ENCODE measurements at places on chromosomes 6 and 20.

GRCh38 chr20:5150226-5151076, 23.6 kb downstream of the CDS2 start:
- no peak for DNase-seq

DNA sequence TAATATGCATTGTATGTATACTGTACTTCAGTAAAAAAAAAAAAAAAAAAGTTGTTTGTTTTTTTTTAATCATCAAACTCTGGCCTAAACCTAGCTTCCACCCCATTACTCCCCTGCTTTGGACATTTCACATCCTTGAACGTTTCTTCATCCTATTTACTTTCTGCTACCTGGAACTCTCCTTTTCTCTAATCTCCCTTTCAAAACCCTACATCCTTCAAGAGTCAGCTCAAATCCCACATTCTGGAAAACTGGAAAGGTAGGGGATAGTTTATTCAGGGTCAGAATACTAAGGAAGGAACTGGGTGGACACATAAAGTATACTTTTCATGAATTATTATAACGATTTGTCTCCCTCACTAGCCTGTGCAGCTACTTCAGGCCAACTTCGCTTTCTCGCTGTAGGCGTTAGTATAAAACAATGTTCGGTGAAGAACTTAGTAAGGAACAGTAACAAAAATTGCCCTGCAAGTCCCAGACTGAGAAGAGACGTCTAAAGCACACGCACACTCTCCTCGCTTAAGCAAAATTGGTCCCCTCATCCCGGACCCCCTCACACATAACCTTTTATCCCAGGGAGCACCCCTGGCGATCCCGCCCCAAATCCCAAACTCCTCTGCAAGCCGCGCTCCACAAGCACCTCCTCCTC, 775 bp downstream of the PIGU start:
- DNase-seq, result no peak

DNA sequence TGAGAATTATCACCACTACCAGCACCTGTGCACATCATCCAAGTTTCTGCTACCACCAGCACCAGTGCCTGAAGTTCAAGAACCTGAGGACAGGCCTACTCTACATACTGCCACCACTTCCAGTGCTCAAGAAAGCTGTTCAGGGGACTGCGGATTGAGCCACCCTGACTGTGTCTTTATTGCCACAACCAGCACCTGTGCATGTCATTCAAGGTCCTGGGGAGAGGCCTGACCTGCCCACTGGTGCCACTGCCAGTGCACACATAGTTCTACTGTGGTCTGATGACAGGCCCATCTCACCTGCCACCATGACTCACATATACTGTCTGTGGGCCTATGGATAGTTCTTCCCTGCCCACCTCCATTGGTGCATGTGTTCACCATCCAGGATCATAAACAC, 559.4 kb downstream of the COL12A1 start:
- DNase-seq, result no peak

DNA sequence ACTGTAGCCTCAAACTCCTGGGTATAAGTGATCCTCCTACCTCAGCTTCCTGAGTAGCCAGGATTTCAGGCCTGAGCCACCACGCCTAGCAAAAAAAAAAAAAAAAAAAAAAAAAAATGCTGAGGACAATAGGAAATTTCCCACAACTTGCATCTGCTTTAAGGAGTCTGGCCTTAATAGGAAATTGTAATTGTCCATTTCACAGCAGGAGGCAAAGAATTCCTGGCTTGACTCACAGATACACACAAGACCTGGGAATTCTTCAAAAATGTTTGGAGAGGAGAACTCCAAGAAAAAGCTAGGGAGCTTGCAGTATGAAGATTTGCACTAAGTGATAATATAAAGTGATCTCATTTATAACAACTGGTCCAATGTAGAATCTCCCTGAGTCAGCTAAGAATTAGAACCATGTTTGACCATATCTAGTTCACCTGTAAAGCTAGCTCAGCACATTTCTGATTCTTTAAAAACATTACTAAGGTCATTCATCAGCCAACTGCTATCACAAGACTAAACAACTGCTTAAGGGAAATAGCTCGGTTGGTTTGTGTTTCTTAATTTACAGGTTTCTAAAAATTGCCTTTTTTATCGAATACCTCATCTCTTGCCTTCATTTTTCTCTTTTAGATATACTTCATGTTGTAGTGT, 80.2 kb upstream of the SLC2A12 start:
- DNase-seq, result no peak

- DNase-seq, result no peak
These were observed 50.8 kb downstream of the GRM4 start for GRCh38 chr6:34095136-34095505.

DNA sequence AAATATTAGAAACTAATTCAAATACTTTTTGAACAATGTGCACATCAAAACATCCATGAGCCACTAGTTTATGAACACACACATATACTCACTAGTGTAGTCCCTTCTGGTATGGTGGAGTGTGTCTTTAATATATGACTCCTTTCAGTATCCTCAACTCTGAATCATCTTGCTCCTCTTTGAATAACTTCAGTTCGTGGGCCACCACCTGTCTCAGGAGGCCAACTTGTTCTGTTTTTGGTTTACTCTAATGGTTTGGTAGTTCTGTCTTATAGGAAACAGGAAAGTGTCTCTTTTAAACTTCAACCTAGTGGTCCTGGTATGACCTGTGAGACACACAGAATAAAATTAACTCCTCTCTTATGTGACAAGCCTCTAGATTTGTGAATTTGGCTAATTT, 55.6 kb downstream of the ZNF292 start:
- DNase-seq, result no peak

- DNase-seq, result no peak
These were observed 7.0 kb downstream of the UBE2C start for GRCh38 chr20:45819466-45819865.

Data from adipocyte (in vitro differentiated cells).